ENCODE measurements at places on chromosomes 3 and 15. TPM values are rescaled to one million over a fixed set of nuclear protein-coding genes. Genes with fewer than 3 reads are reported as not detected.

Gene CHST2
- 13.0 TPM for total RNA-seq

Gene DCBLD2
- 311 TPM for total RNA-seq

Gene SOX2
- total RNA-seq: not detected

Gene ASB7
- total RNA-seq: 21.1 TPM

Gene TNNC1
- total RNA-seq: 0.33 TPM

Gene MELTF
- 1.00 TPM for total RNA-seq

Gene ADIPOQ
- not detected for total RNA-seq

Gene CLDN18
- total RNA-seq: 0.12 TPM

Gene ARL14
- not detected for total RNA-seq

Gene SPCS1
- total RNA-seq: 59.9 TPM

Gene ZNF860
- 0.37 TPM for total RNA-seq

Gene PIGZ
- 3.9 TPM for total RNA-seq

Gene ZNF619
- total RNA-seq: 6.8 TPM

Gene QTRT2
- 23.4 TPM for total RNA-seq

Gene GRAMD2A
- 0.33 TPM for total RNA-seq

Gene REC114
- total RNA-seq: not detected

Gene ZFAND6
- 139 TPM for total RNA-seq

Gene PLA2G4B
- 1.2 TPM for total RNA-seq
